ENCODE measurements at places on chromosomes 13 and 19.

GRCh38 chr19:11023016-11023415 lies 62.2 kb downstream of the SMARCA4 start:
- no peaks in the 10 kb centered on the region for H3K27me3 ChIP-seq
- peaks cover 96% of the 10 kb centered on the region for H3K36me3 ChIP-seq
- H3K4me3 ChIP-seq: no peak overlapping the region
- no peak overlapping the region for H3K27ac ChIP-seq
- H3K4me1 ChIP-seq: peaks cover 10% of the 10 kb centered on the region
- DNase-seq: no peak

GRCh38 chr19:6811378-6811777 lies 38.9 kb downstream of the VAV1 start:
- no peaks in the 10 kb centered on the region for H3K36me3 ChIP-seq
- no peak overlapping the region for H3K4me3 ChIP-seq
- H3K4me1 ChIP-seq: no peaks in the 10 kb centered on the region
- H3K27ac ChIP-seq: no peak overlapping the region

DNA sequence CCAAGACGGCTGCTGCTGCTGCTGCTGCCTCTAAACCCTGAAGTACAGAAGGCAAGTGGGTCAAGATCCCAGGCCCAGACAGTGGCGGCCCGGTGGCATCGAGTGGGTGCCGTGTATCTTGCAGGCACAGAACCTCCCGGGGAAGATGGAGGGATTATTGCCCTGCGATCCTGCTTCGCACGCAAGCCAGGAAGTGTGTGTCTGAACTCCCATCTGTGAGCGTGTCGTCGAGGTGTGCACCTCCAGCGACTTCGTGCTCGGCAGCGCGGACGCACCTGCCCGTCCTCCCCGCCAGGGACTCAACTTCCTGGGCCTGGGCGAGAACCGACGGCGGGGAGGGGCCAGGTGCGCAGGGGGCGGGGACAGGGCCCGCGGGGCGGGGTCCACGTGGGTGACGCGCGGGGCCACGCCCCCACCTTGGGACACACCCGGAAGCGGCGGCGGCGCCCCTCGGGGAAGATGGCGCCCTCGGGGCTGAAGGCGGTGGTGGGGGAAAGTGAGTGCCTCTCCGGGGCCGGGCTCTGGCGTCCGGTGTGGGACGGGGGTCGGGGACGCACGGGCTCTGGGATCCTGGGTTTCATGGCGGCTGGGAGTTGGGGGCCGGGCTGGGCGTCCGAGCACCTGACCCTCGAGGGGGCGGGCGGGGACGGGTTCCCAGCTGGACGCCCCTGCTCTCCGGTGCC lies at the start of gene STXBP2:
Gene STXBP2 (plus strand): TSS at position 420 of the 683 bp plus-strand sequence. CDS start 40 bp downstream, at position 460.
- peak within 1 kb of the TSS; percentile 86 for H3K27ac ChIP-seq
- H3K27me3 ChIP-seq: peaks cover 7% of the 10 kb centered on the region
- peaks cover 9% of the 10 kb centered on the region for H3K4me1 ChIP-seq
- peaks cover 21% of the 10 kb centered on the region for H3K36me3 ChIP-seq

GRCh38 chr13:83498481-83499190 lies 383.6 kb downstream of the SLITRK1 start:
- no peaks in the 10 kb centered on the region for H3K27me3 ChIP-seq
- H3K36me3 ChIP-seq: no peaks in the 10 kb centered on the region
- no peaks in the 10 kb centered on the region for H3K4me1 ChIP-seq

GRCh38 chr19:12095111-12095790 lies 30.7 kb downstream of the ZNF844 start:
- DNase-seq: no peak
- no peak overlapping the region for H3K4me3 ChIP-seq
- H3K36me3 ChIP-seq: peaks cover 4% of the 10 kb centered on the region
- no peaks in the 10 kb centered on the region for H3K4me1 ChIP-seq

DNA sequence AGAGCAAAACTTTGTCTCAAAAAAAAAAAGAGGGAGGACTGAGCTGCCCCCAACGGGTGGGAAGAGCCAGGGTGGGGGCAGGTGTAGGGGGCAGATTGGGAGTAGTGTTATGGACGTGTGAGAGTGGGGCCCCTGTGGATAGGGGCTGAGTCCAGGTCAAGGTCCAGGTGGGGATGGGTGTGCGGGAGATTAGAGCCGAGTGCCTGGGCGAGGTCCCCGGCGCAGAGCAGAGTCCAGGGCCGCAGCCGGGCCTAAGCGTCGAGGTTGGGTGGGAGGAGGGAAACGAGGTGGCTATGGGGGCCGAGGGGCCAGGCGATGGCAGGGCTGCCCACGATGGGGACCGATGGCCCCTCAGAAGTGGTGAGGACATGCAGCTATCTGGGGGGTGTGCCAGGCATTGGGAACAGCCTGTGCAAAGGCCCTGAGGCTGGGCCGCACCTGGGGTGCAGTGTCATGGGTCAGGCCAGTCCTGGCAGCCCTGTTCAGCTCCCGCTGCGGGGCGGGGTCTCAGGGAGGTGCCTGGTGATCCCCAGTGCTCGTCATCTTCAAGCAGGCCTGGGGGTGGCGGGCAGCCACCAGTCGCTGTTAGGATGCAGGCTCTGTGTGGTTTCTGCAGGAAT lies 12.3 kb upstream of the MISP start:
- no peak overlapping the region for H3K4me3 ChIP-seq
- H3K27me3 ChIP-seq: no peaks in the 10 kb centered on the region
- peaks cover 63% of the 10 kb centered on the region for H3K4me1 ChIP-seq
- peaks cover 3% of the 10 kb centered on the region for H3K36me3 ChIP-seq
- H3K27ac ChIP-seq: peak overlapping the region; percentile 90
- peak; percentile 89 for DNase-seq
